IMR-90 (cell line): ENCODE measurements at places on chromosomes 3 and 15.

DNA sequence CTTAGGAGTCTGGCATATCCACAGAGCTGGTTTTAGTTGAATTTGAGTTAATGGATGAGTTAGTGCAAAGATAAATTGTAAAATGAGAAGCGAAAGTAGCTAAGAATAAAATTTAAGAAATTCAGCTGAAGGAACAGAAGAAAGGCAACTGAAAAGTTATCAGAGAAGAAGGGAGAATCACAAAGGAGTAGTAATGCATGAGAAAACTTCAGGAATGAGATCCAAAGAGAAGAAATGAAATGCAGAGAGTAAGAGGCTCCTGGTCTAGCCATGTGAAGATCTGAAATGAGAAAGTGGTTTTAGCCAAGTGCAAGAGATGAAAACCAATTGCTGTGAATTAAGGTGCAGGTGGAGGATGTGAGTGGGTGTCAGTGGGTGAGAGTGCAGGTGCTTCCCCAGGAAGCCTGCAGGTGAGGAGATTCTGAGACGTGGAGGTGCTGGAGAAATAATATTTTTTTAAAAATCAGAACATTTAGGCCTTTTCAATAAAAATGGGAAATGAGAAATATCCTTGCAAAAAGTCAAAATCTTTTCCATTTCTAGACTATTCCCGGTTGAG is 18.5 kb downstream of the KBTBD8 start:
- no peak for DNase-seq

GRCh38 chr15:96586901-96587300 is 256.4 kb downstream of the NR2F2 start:
- DNase-seq: no peak

GRCh38 chr3:183962807-183963206 is 54.9 kb downstream of the ABCC5 start:
- no peak for DNase-seq

GRCh38 chr15:31125061-31125460 is 23.5 kb upstream of the TRPM1 start:
- no peak for DNase-seq

DNA sequence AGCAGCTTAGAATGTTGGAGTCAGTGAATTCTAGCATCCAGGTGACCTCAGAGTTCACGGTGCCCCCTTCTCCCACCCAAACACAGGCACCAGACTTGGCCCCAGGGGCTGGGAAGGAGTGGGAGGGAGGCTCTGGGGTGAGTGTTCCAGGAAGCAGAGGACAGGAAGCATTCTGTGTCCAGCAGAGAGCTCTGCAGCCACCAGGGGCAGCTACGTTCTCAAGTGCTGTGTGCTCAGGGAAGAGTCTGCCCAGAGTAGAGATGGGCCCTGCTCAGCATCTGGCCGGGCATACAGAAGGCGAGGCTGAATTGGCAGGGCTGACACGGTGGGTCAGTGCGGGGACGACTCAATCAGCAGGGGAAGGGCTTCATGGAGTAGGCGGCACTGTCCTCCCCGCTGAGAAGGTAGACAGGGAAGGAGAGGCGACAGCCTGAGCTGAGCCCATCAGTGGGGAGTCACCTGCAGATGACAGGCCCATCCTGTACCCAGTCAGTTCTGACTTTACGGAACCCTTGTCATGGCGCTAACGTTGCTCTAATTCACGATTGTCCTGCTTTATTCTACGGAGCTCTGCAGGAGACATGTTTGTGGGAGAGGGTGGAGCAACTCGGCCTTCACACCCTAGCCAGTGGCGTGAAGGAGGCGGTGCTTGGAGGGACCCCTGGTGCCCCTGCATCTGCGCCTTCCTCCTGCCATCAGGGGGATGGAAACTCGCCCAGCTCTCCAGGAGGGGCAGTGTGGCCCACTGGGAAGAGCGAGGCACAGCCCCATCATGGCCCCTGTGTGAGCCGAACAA is 82.2 kb downstream of the C3orf70 start:
- peak; percentile 25 for DNase-seq
